ENCODE measurements at places on chromosomes 4 and X. TPM values are rescaled to one million over a fixed set of nuclear protein-coding genes. Genes with fewer than 3 reads are reported as not detected.
A peak's percentile ranks its signal among the peaks of the same experiment; 100 is the strongest.

The FGFBP1 gene
- not detected for total RNA-seq

The TCEAL7 gene
- total RNA-seq = 18.9 TPM

The PRRG1 gene
- total RNA-seq = 8.0 TPM

The RAB39B gene
- 7.3 TPM for total RNA-seq

The ARX gene
- 0.16 TPM for total RNA-seq

The CYSLTR1 gene
- total RNA-seq = not detected

The SHROOM3 gene
- 36.4 TPM for total RNA-seq

The TCP11X2 gene
- total RNA-seq = not detected

The CFAP99 gene
- total RNA-seq = not detected

The H2BW2 gene
- 0.20 TPM for total RNA-seq

The KIF4A gene
- total RNA-seq = 58.5 TPM

The CCDC158 gene
- total RNA-seq = not detected

GRCh38 chrX:1316527-1316926, 20.1 kb upstream of the IL3RA start:
- H3K27ac ChIP-seq = no peak overlapping the region
- no peak for DNase-seq
- H3K36me3 ChIP-seq = no peaks in the 10 kb centered on the region
- H3K27me3 ChIP-seq = no peaks in the 10 kb centered on the region
- H3K4me1 ChIP-seq = no peaks in the 10 kb centered on the region
- no peak overlapping the region for H3K4me3 ChIP-seq

DNA sequence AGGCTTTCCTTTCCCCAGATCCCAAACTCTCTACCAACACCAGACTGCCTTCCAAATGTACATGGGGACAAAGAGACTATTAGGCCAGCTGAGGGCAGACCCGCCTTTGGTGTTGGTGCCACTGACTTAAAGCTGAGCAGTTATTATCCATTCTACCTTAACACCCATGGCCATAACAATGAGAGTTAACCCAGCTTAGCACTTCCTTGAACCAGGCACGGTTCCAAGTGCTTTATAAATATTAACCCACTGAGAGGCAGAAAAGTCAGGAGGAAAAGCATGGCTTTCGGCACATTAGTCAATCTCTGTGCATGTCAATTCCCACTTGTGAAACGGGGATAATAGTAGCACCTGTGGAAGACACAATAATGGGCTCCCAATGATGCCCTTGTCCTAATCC, 243.1 kb upstream of the ANXA3 start:
- H3K36me3 ChIP-seq = peaks cover 4% of the 10 kb centered on the region
- peaks cover 14% of the 10 kb centered on the region for H3K4me1 ChIP-seq
- DNase-seq = no peak
- no peak overlapping the region for H3K27ac ChIP-seq

GRCh38 chrX:54407266-54407665, 32.9 kb upstream of the TSR2 start:
- H3K4me3 ChIP-seq = no peak overlapping the region
- no peaks in the 10 kb centered on the region for H3K36me3 ChIP-seq
- no peaks in the 10 kb centered on the region for H3K27me3 ChIP-seq

GRCh38 chrX:71668248-71668595, 876 bp downstream of the LOC101059915 start:
- no peaks in the 10 kb centered on the region for H3K36me3 ChIP-seq
- H3K4me1 ChIP-seq = no peaks in the 10 kb centered on the region

DNA sequence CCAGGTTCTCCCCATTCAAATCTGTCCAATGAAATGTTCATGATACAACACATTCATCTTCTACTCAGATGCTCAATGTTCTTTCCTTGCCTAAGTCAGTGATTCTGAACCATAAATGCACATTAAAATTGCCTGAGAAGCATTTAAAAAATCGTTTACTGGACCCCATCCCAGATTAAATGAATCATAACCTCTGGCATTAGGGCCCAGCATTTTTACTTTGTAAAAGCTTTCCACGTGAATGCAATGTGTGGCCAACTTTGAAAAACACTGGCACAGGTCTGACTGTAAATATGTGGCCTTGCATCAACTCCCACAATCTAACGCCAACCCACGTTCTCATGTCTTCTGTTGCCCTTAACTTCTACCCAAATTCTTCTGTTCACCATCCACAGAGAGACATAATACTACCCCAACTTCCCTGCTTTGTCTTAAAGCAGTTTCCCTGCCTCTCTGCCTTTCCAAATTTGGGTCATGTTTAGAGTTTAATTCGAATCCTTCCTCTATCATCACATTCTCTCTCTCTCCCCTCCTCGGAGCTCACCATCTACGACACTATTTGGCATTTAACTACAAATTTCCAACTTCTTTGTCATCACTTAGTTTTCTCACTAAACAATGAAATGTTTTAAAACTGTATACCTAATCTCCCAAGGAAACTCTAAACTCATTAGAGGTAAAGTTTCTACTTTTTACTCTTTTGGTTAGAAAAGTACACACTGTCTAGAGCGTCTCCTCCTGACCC, 78.7 kb downstream of the PRKG2 start:
- H3K4me3 ChIP-seq = no peak overlapping the region
- H3K36me3 ChIP-seq = no peaks in the 10 kb centered on the region
- no peak for DNase-seq

- H3K27me3 ChIP-seq = no peaks in the 10 kb centered on the region
- no peak overlapping the region for H3K27ac ChIP-seq
- no peak for DNase-seq
- H3K36me3 ChIP-seq = no peaks in the 10 kb centered on the region
- peaks cover 43% of the 10 kb centered on the region for H3K4me1 ChIP-seq
Measured at GRCh38 chr4:151198748-151199147, 78.2 kb upstream of the PRSS48 start.

DNA sequence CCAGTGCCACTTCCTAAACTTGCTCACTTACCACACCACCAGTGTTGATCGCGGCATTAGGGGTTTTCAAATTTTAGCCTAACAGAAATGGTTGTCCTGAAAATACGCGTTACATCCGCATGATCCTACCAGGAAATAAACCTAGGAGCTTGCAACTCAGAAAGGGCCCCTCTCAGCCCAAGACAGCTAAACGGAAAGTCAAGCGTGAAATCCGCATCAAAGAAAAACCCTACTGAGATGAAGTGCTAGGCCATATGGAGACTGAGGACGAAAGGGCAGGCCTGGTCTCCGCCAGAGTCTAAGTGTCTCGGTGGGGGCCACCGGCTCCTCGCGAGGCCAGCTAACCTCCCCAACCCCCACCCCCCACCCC, 626 bp downstream of the YTHDC1 start:
- H3K27me3 ChIP-seq = peaks cover 20% of the 10 kb centered on the region
- no peaks in the 10 kb centered on the region for H3K36me3 ChIP-seq
- peak; percentile 9 for DNase-seq
- H3K27ac ChIP-seq = peak overlapping the region; percentile 100

GRCh38 chrX:19682712-19683331, 167.5 kb upstream of the MAP3K15 start:
- H3K36me3 ChIP-seq = peaks cover 2% of the 10 kb centered on the region
- H3K27me3 ChIP-seq = no peaks in the 10 kb centered on the region
- peaks cover 15% of the 10 kb centered on the region for H3K4me1 ChIP-seq
- H3K27ac ChIP-seq = no peak overlapping the region

- peaks cover 16% of the 10 kb centered on the region for H3K4me1 ChIP-seq
- no peak overlapping the region for H3K4me3 ChIP-seq
- H3K36me3 ChIP-seq = peaks cover 9% of the 10 kb centered on the region
- no peak overlapping the region for H3K27ac ChIP-seq
- H3K27me3 ChIP-seq = no peaks in the 10 kb centered on the region
Measured at GRCh38 chrX:107857837-107858236, 32.2 kb downstream of the MID2 start.
